ENCODE measurements at places on chromosomes 11 and 22.

GRCh38 chr11:107743191-107743590 is 31.3 kb upstream of the SLN start:
- no peak for DNase-seq

DNA sequence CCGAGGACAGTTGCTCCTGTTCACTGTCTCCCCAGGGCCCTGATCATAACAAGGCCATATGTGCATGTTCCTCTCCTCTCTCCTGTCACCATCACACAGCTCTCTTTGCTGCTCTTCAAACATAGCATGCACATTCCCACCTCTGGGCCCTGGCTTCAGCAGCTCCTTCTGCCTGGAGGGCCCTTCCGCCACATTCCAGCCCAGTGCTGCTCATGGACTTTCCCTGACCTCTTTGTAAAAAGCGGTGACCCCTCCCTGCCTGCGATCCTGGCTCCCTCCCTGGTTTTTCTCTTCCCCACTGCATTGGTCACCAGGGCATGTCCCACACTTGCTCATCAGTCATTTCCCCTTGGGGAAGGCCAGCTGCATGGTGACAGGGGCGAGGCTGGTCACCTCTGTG is 98.2 kb downstream of the MYO18B start:
- DNase-seq = no peak

DNA sequence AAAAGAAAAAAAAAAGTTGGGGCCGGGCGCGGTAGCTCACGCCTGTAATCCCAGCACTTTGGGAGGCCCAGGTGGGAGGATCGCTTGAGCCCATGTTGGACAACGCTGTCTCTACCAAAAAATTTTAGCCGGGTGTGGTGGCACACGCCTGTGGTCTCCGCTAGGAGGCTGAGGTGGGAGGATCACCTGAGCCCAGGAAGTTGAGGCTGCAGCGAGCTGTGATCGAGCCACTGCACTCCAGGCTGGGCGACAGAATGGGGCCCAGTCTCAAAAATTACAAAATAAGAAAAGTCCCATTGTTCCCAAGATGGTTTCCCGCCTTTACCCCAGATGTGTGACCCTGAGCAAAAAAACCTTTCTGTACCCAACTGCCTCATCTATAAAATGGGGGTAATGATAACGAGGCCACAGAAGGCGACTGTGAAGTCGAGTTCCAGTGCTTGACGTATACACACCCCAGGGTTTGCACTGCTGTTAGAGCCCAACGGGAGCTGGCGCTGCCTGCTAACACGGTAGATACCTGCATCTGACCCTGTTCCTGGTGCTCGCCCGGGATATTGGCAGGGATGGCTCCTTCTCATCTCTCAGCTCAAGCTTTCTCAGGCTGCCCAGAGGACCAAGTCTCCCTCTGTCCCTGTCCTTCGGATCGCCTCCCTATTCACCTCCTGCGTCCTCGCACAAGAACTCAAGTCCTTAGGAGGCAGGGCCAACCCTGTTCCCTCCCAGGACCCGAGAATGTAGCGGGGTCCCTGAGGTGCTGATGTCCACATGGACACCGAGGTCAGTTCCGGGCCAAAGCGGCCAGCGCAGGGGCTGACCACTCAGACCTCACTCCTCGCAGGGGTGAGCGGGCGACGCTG is 1.1 kb upstream of the RPLP2 start:
- no peak for DNase-seq

DNA sequence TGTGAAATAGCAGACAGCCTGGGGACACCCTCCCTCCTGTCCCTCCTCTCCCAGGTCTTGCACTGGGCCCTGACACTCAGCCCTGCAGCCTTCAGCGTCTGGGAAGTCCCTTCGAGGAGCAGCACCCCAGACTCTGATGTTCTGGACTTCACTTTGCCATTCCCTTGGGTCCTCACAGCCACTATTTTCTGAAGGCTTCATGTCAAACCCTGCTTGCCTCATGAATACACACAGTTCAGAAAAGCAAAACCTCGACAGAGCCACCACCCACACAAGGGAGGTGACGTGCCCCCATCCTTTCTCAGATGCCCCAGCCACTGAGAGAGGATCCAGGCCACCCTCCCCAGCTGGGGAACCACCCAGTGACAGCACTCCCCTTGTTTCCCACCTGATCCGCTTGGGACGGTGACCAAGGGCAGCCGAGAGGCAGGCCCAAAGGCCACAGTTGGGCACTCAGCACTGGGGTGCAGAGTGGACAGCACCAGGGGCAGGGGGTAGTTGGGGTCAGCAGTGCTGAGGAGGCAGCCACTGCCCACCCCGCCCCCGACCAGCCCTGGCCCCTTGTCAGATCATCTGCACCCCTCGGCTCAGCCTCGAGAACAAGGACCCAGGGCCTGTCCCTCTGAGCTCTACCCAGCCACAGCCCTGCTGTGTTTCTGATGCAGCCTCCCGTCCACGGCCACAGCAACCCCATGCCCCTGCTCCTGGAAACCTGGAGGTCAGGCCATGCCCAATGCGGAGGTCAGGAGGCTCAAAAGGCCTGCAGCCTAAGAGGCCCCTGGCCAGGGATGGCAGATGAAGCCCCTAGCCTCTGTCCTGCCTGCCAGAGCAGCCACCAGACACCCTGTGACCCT is 3.1 kb upstream of the TNNT3 start:
- no peak for DNase-seq

DNA sequence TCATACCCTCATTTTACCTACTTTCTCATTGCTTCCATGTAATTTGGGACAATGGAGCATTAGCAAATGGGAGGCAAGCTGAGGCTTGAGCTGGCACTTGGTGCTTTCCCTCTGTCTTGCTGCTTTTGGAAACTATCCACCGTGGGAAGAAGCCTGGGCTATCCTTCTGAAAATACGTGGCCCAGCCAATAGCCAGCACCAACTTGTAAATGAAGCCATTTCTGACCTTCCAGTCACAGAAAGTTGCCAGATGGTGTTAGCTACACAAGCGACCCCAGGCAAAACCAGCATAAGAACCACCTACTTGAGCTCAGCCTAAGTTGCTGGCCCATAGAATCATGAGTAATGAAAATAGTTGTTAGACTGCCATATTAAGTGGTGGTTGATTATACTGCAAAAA is 18.5 kb upstream of the SPON1 start:
- DNase-seq = no peak

- DNase-seq = no peak
Observed at GRCh38 chr11:43845816-43846215, 34.8 kb upstream of the ALKBH3 start.

Measured in stimulated activated CD4-positive, alpha-beta T cell treated with anti-CD3 and anti-CD28 coated beads, Interleukin-1b, Interleukin-23, amount 100 ng/mL, for 4 hours (primary cell).